Activated T-cell treated with anti-CD3 and anti-CD28 coated beads for 4 hours (primary cell): ENCODE measurements at places on chromosomes 1 and 21.

DNA sequence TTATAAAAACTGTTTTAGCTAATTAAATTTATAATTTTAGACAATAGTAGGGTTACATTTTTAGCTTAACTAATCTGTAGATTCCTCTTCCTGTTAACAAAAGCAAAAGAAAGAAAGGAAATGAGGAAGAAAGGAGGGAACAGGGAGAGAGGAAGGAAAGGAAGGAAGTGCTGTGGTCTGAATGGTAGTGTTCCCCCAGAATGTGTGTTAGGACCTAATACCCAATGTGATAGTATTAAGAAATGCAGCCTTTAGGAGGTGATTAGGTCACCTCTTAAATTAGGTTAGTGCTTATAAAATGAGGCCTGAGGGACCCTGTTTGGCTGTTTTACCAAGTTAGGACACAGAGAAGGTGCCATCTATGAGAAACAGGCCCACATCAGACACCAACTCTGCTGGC, 136.9 kb upstream of the SAMSN1 start:
- no peak for DNase-seq

GRCh38 chr1:235876402-235876841, 9.7 kb upstream of the LYST start:
- DNase-seq, result no peak

GRCh38 chr1:8047112-8047511, 21.0 kb upstream of the ERRFI1 start:
- no peak for DNase-seq

DNA sequence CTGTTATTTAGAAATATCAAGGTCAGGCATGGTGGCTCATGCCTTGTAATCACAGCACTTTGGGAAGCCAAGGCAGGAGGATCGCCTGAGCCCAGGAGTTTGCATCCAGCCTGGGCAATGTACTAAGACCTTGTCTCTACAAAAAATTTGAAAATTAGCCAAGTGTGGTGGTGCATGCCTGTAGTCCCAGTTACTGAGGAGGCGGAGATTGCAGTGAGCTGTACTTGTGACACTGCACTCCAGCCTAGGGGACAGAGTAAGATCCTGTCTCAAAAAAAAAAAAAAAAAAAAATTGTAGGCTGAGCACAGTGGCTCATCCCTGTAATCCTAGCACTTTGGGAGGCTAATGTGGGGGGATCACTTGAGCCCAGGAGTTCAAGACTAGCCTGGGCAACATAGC, 45.3 kb downstream of the PIK3CD start:
- DNase-seq, result no peak

DNA sequence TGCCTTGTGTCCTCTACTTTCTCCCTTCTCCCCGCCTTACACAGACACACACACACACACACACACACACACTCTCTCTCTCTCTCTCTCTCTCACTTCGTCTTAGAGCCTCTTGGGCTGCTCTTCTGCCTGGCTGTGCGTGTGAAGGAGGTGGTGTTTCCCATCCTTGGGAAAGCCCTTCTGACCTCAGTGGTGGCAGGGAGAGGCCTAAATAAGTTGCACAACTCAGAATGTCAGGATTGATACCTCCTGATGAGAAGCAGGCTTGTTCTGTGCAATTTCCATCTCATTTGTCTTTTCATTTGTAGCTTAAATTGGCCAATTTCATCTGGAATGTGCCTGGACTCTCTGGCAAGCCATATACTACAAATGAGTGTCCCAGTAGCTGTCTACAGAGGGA, 25.0 kb downstream of the LRRN2 start:
- DNase-seq, result no peak

- no peak for DNase-seq
Measured at GRCh38 chr21:42375506-42375905, 9.2 kb upstream of the TFF1 start.

GRCh38 chr1:30008998-30009657, 714.3 kb downstream of the MATN1 start:
- no peak for DNase-seq

DNA sequence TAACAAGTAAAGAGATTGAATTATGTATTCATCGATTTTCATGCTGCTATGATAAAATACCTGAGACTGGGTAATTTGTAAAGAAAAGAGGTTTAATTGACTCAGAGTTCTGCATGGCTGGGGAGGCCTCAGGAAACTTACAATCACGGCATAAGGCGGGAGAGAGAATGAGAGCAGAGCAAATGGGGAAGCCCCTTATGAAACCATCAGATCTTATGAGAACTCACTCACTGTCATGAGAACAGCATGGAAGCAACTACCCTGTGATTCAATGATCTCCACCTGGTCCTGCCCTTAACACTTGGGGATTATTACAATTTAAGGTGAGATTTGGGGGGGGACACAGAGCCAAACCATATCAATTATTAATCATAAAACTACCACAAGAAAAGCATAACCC, 3.3 kb upstream of the GBP3 start:
- DNase-seq, result no peak

GRCh38 chr1:227071895-227072587, 131.9 kb downstream of the COQ8A start:
- no peak for DNase-seq

GRCh38 chr1:109024646-109025045, 17.3 kb downstream of the WDR47 start:
- DNase-seq, result no peak

DNA sequence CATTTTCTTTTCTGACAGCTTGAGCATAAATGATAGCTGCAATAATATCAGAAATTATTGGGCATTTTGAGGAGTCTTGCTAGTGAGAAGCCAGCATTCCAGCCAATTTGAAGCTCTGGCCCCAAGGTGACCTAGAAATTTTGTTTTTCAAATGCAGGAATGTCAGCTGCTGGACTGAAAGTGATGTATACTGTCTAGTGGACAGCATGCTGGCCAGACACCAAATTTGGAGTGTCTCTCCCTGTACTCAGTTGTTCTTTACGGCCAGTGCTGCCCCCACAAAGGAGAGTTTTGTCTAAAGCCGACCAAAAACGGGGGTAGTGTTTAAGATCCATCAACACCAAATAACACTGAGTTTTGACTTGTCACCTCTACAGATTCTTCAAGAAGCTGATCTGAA, 5.2 kb downstream of the RGS7 start:
- no peak for DNase-seq

DNA sequence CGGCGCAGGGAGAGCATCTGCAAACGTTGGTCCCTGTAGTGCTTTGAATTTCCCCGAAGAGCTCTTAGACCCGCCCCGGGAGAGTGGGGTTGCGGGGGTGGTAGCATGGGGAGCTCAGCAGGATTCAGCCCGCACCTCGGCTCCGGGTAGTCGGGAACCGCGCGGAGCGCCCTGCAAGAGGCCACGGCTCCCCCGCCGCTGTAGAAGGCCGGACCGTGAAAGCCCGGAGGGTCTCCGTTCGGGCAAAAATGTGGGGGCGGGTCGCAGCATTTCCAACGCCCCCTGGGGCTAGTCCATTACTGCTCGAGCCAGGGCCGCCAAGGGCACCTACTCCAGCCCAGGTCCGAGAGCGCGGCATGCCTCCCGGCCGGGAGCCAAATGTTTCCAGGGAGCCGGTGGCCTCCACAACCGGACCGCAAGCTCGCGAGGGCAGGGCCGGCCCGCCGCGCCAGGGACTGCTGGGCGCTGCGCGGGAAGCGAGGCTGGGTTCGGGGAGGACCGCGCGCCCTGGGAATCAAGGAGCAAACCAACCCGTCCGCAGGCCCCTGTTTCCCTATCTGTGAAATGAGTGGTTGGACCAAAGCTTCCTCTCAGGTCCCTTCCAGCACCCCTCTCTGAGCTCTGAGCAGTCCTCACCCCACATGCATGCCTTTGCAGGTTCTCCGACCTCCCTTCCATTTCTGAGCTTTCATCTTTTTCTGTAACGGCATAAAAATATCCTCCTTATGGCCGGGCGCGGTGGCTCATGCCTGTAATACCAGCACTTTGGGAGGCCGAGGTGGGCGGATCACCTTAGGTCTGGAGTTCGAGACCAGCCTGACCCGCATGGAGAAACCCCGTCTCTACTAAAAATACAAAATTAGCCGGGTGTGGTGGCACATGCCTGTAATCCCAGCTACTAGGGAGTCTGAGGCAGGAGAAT, 775 bp upstream of the TMEM63A start:
- no peak for DNase-seq

DNA sequence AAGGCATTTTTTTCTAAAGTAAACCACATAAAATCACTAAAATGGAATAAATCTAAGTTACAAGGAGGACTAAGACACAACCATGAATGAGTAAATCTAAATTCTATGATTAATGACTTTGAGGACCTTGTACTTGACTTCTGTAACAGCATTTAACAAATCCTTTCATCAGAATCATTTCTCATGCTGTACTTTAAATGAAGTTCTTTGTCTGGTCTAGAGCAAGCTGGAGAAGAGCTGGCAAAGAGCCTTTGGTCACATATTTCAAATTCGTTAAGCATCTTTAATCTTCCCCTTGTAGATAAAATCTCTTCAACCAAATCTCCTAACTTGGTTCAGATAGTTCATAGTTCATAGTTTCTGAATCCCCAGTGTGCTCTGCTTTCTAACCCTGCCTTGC, 405.4 kb downstream of the PTPRC start:
- DNase-seq, result no peak

DNA sequence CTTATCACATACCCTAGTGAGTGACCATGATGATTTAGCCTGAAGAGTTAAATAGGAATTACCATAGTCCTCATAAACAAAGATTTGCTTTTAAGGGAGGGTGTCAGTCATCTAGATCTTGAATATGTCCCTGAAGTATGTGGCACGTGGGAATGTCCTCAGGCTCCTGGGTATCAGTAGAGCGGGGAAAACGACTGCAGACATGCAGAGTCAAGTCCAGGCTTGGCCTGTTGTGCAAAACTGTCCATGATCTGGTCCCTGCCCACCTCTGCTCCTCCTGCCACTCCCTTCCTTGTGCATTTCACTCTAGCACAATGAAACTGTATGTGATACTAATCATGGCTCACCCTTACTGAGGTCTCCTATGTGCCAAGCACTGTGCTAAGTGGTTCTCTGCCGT, 12.9 kb downstream of the MOV10 start:
- no peak for DNase-seq

- DNase-seq, result peak; percentile 9
Measured at GRCh38 chr1:207752456-207752998, 673 bp downstream of the CD46 start.

- DNase-seq, result no peak
Measured at GRCh38 chr1:33222381-33222780, 33.9 kb upstream of the ZNF362 start.

DNA sequence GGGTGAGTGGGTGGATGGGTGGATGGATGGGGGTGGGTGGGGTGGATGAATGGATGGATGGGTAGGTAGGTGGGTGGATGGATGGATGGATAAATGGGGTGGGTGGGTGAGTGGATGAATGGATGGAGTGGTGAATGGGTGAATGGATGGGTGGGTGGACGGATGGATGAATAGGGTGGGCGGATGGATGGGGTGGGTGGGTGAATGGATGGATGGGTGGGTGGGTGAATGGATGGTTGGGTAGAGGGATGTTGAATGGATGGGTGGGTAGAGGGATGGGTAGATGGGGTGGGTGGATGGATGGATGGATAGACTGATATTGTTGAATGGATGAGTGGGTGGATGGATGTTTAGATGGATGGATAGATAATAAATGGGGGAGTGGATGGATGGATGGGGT, 26.9 kb upstream of the CCDC27 start:
- no peak for DNase-seq

DNA sequence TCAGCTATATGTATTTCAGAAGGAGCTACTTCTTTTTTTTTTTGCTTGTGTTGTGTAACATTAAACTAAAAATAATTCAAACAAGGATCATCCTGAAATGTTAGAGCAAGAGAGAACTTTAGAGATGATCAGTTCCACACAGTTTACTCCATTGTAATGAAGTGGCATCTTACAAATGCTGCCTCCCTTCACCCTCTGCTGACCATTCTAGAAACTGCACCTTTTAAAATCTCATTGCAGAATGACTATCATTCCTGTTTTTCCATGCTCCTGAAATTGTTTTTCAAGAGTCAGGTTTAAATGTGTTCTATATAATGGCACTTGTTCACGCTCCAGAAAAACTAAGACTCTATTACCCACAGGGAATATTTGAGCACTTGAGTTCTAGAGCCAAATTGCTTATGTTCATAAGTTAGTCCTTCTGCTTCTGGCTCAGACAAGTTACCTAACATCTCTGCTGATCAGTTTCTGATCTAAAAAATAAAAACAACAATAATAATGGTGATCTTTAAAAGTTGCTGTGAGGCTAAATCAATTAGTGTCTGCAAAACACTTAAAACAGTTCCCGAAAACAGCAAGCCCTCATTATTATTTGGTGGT, 21.5 kb upstream of the SLC44A5 start:
- no peak for DNase-seq

- no peak for DNase-seq
Measured at GRCh38 chr1:62593825-62594394, 3.4 kb upstream of the ANGPTL3 start.

GRCh38 chr1:167122568-167122967, 28.7 kb downstream of the STYXL2 start:
- no peak for DNase-seq

GRCh38 chr1:178490967-178491366, 5.8 kb downstream of the CLEC20A start:
- no peak for DNase-seq

- no peak for DNase-seq
Measured at GRCh38 chr1:38396606-38397005, 350.0 kb upstream of the POU3F1 start.

DNA sequence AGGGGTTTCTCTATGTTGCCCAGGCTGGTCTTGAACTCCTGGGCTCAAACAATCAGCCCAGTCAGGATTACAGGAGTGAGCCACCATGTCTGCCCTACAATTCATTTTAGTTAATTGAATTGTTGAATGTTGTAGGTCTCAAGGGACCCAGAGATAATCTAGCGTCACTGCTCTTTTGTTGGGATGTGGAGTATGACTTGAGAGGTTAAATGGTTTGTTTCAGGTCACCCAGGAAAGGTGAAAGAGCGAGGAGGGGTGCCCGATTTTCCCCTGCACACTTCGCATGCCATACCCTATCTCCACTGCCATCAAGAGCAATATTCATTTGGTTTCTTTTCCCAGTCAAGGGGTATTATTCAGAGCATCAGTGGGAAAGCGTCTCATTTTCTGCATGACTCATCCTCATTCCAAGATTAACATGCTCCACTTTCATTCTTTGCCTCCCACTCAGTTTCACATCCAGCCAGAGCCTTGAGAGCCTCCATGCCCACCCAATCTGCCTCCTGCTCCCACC, 13.1 kb upstream of the SLC30A1 start:
- no peak for DNase-seq

- DNase-seq, result no peak
Measured at GRCh38 chr1:53065391-53065790, 3.4 kb downstream of the PODN start.

DNA sequence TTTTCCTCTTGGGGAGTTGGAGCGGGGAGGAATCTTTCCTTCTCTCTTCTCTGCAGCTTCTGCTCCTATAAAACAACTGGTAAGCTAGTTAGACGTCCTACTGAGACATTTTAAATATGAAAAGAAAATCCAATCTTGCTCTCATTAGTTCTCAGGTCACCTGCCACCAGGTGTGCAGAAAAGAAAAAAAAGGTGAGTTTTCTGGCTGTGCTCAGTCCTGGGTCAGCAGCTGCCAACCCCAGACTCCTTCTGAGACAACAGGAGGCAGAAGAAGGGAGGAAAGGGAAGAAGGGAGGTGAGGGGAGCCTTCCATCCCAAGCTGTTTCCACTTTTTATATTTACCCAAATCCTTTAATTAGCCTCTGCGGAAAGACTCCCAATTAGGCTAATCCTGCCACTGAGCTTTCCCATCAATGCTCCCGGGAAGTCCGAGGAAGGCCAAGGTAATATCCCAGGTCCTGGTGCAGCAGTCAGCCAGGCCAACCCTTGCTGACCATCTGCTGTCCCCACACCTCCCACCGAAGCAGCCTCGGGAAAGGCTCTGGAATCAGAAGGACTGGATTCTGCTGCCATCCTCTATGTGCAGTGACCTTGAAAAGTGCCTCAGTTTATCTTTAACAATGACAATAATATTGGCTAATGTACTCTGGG, 33.4 kb downstream of the GLIS1 start:
- no peak for DNase-seq
